Esophagus mucosa (tissue), 1 donor: ENCODE measurements at places on chromosomes 11 and 22.

DNA sequence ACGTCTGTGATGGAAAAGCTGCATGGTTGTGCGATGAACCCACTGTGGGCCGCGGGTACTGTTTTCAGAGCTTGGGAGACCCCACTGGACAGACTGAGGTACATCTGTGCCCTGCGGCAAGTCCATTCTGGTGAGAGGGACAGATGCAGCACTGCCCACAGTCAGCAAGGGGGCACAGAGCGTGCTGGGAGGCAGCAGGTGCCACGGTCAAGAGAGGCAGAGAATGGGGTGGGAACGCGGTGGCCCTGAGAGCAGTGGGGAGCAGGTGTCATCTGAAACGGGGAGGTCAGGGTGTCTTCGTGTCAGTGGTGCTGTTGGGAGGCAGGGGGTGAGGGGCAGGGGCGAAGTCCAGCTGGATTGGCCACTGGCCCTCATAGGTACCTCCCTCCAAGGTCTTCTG is 32.0 kb downstream of the TBC1D22A start:
- ATAC-seq: no peak

- ATAC-seq: no peak
Observed at GRCh38 chr22:37627121-37627520, 12.3 kb upstream of the SH3BP1 start.

DNA sequence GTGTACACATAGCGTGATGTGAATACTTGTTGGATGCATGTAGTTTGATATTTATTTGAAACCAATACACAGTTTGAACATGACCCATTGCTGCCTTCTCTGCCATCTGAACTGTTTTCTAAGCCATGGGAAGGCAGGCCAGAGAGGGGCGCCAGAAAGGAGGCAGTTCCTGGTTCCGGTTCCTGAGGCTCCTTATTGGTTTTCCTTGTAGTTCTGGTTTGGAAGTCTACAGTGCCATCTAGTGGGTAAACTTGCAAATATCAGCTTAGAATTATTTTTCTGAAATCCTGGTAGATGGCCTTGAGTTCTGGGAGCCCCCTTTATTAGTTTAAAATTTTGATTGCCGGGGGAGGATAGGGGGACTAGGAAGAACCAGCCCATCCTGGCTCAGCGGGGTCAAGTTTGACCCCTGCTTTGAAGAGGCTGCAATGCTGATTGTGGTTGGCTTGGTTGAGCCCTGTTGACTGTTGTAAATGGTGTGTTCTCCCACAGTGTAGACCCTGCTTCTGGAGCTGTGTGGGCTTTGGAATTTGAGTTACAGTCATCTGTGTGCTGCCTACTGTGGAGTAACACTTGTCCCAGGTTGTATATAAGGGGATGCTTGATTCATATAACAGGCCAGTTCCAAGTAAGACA is 48.4 kb downstream of the GRAMD1B start:
- peak; percentile 58 for ATAC-seq

- ATAC-seq: no peak
Observed at GRCh38 chr11:69218271-69218682, 62.5 kb downstream of the SMIM38 start.

DNA sequence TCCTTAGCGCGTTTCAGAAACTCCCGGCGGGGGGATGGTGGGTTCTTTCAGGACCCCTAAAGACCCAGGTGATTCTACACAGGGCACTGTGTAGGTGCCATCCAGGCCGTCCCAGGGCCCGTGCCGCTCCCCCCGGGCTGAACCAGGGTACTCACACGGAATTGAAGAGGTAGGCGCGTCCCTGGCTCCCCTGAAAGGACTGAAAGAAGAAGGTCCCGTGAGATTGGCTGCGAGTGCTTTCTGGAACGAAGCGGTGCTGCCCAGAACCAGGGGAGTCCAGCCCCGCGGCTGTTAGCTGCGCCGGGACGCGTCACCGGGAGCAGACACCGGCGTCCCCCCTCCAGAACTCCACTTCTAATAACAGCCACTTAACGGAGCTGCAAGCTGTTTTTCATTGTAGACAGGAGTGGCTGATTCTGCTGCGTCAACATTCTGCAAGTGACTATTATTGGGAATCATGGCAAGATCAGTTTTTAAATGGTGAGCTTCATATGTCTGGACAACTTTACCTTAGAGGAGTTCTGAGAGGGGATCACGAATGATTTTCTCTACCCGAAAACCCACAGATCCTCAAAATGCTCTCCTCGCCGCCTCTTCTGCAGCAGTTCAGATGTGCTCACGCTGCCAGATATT is 31.8 kb downstream of the YPEL1 start:
- ATAC-seq: peak; percentile 6

DNA sequence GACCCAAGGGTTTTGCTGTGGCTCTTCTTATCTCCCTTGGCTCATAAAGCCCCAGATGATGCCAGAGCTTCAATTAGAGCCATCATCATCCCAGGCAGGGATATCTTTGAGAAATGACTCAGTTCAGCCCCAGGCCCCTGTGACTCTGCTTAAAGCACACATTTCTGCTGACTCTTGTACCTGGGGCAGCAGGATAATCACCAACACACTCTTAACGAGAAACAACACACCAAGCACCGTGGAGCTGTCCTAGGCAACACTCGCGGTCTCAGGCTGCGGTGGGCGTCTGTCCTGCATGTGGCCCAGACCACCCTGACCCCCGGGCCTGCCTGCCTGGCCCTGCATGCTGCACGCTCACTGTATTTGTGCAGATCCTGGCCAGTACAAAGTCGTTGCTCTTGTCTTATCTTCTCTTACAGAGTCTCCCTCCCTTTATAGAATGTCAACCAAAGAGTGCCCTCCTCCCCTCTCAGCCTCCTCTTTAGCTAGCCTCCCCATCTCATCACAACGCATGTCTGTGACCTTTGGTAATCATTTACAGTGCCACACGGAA is 114.2 kb upstream of the PARVA start:
- ATAC-seq: no peak

DNA sequence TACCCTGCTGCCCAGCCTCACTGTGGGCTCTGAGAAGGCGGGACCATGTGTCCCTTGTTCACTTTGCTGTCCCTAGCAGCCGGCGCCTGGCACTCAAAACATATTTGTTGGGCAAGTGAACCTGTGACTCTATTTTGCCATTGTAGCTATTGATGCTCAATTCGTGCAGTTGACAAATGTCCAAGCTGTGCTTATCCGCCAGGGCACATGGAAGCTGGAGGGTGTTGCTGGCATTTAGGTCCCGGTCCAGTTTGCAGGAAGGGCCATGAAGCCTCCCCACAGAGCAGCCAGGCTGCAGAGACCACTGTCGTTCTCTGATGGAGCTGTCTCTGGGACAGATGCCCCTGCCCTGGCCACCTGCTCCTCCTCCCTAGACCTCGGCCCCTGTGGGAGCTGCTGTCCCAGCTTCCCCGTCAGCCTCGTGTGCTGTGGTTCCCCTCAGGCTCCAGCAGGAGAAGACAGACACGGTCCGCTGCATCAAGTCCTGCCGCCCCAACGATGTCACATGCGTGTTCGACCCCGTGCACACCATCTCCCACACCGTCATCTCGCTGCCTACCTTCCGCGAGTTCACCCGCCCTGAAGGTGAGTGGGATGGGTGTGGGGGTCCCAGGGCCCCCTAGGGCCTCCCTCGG is 71.5 kb downstream of the FBLN1 start:
- no peak for ATAC-seq

DNA sequence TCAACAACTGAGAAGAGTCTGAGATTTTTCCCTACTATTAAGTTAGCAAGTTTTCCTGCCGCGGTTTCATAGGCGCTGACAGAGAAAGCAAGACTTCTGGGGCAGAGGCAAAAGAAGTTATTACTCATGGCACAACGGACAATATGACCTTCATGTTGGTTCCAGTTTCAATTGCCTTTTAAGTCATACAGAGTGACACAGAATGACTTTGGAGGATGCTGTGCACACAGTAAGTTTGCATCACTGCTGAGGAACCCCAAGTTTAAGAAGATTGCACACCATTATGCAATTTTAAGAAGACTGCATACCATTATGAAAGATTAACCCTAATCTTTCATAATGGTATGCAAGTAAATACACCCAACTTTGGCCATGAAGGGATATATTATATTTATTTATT is 626.5 kb upstream of the CHORDC1 start:
- ATAC-seq: no peak

- ATAC-seq: peak; percentile 99
Observed at GRCh38 chr11:34250732-34251588, 106.8 kb downstream of the ABTB2 start.

DNA sequence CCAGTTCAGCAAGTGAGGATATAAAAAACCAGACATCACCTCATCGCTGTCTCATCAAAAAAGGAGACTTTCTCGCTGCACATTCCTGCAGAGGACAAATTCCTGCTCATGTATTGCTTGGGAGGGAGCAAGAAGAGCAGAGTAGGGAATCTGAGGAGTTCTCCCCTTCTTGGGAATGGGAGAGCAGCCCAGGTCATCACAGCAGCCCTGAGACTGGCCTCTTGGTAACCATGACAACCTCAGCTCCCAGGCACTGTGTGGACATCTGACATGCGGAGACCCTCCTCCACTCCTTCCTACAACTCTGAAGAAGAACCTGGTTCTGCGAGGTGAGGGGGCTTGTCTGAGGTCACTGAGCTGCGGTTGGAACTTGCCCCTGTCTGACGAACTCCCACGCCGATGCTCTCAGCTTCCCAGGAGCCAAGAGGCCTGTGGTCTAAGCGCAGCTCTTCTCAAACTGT is 17.9 kb downstream of the RFPL1 start:
- no peak for ATAC-seq

DNA sequence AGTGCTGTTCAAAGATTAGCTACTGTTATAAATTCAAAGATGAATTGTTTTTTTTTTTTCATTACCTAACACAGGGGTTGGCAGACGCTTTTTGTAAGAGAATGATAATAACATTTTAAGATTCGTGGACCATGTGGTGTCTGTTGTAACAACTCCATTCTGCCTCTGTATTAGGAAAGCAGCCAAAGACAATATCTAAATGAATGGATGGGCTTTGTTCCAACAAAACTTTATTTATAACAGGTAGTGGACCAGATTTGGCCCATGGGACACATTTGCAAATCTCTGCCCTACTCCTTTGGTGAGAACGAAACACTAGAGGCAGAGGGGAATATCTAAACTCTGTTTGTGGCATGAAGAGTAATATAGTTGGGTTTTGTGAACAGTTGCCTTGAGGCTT is 83.6 kb upstream of the BLID start:
- no peak for ATAC-seq

GRCh38 chr22:41550952-41551491 is 6.8 kb upstream of the POLR3H start:
- ATAC-seq: no peak

DNA sequence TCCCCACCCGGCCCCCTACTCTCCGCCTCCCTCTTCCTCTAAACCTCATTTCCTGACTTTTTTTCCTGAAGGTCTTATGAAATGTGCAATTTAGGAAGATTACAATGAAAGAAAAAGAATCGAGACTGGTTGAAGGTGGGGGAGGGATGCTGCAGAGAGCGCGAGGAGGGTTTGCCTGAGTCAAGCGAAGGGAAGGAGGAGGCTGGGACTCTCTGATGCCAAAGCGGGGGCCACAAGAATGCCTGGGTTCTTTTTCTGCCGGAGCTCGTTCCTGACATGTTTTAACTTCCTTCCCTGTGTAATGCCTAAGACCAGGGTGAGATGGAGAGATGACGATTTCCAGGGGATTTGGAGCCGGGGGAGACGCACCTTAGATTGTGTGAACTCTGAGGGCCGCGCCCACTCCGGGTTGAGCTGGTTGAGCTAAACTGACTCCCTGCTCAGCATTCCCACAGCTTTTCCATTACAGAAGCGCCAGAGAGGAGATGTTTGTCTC is 270.5 kb upstream of the SORL1-AS1 start:
- ATAC-seq: peak; percentile 23

GRCh38 chr11:67400251-67400941 is 1.3 kb downstream of the PPP1CA start:
- no peak for ATAC-seq

- no peak for ATAC-seq
Observed at GRCh38 chr11:78031629-78032028, 8.6 kb upstream of the KCTD14 start.

GRCh38 chr11:72208281-72208680 is 8.3 kb upstream of the FOLR2 start:
- no peak for ATAC-seq

GRCh38 chr11:2693271-2694261 is 6.2 kb downstream of the KCNQ1OT1 start:
- ATAC-seq: no peak

GRCh38 chr11:122179961-122180834 is 64.2 kb upstream of the BLID start:
- no peak for ATAC-seq

GRCh38 chr11:102421261-102421660 is 31.3 kb downstream of the TMEM123 start:
- ATAC-seq: no peak

GRCh38 chr11:75450826-75451821 is 18.1 kb upstream of the KLHL35 start:
- no peak for ATAC-seq

GRCh38 chr11:12106501-12106900 is 3.9 kb upstream of the MICAL2 start:
- no peak for ATAC-seq

DNA sequence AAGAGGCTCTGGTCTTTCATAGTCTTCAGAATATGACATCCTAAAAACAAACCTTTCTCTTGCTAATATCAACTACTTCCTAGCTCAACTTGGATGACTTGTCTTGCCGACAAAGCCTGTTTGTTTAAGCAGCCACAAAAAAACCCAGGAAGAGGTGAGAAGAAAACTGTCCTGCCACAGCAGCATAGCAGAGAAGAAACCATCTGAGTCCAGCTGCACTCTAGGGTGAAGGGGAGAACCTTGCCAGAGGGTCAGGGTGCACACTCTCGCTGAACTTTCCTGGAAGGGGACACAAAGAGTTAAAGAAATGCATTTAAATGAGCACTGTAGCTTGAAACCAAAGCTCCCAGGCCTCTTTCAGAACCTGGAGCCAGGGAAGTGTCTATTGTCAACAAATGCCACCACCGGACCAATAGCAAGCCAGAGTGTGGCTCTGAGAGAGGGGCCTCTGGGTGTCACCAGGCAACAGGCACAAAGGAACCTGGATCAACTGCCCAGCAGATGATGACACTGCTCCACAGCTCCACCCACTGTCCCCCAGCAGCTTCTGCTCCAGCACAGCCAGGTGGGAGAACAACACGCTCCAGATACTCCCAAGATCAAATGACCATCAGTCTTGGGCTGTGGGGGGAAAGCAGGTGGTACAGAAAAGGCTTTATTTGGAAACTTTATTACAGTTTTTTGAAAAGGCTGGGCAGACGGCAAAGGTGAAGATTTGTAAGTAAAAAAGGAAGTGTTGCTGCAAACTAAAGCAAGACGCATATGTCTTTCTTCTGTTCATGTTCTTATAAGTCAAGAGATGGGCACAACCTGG is 105.7 kb downstream of the RASSF10 start:
- ATAC-seq: no peak
